NCI-H526 (cell line): ENCODE measurements at places on chromosomes 11 and 22.
A peak's percentile ranks its signal among the peaks of the same experiment; 100 is the strongest.

GRCh38 chr22:37117092-37117491, 7.6 kb upstream of the TMPRSS6 start:
- DNase-seq, result no peak

DNA sequence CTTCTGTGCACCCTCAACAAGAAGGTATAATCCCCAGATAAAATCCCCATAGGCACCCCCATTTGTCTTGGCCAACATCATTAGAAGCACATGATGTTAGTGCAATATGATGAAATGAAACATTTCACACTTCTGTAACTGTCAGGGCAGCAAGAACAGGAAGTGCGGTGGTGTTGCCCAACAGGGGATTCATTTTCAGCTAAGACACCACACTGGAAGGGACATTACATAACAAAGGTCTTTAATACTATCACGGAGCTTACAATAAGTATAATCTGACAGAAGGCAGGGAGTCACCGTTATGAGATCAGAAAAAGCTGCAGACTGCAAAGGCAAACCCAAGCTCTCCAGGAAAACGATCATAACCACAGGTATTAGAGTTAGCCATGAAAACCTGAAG, 2.0 kb downstream of the OR52W1 start:
- DNase-seq, result no peak

DNA sequence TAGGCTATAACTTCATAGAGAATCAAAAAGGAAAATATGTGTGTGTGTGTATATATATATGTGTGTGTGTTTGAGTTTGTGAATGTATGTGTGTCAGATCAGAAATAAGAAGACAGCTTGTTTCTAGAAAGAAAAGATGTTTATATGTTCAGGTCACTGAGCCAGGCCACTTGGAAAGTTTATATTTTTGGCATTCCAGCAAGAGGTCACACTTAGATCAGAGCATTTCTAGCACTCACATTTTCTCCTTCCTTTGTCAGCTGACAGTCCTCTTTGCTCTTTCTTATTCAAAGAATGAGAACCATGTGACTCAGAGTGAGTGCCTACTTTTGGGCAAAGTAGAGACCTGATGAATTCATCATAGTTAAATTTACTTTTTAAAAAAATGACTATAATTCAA, 22.9 kb downstream of the RAB38 start:
- DNase-seq, result no peak

- no peak for DNase-seq
These were observed 43.5 kb upstream of the KCNJ11 start for GRCh38 chr11:17432002-17432401.

DNA sequence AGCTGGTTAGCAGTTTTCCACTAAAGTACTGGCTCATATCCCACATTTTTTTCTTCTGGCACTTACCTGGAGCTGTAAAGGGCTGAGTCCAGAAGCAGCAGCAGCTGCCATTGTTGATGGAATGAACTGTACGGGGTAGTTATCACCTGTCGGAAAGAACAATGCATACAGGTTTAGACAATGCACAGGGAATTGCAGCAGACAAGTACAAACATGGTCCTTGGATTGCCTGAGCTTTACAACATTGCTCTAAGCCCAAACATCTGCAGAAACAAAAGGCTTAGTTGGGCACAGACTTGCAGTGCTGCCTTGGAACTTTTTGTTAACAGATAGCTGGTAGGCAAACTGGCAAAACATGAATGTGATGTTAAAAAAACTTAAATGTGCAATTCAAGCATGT, 258.8 kb downstream of the SOX6 start:
- DNase-seq, result peak; percentile 98

DNA sequence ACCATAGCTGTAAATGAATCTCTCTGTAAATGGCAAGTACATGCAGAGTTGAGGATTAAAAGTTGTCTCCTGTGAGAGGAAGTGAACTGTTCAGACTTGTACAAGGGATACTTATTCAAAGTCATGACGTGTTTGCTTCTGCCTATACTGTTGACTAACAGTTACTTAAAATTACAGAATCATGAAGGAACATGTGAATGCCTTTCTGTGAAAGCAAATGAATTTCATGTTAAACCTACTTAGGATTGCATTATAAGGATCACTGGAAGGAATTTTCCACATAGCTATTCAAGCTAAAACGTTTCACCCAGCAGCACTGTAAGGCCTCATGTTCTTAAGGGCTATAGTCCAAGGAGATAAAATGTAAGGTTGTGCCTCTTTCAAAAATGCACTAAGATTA, 93.4 kb upstream of the BIRC3 start:
- DNase-seq, result no peak
